Activated CD8-positive, alpha-beta T cell treated with anti-CD3 and anti-CD28 coated beads, Interleukin-2, amount 10 ng/mL, durations not matched to agents 7 days and 5 days (primary cell): ENCODE measurements at places on chromosomes 12 and 14. TPM values are rescaled to one million over a fixed set of nuclear protein-coding genes. Genes with fewer than 3 reads are reported as not detected.

E2F7 gene
- total RNA-seq, result 25.3 TPM

DNA sequence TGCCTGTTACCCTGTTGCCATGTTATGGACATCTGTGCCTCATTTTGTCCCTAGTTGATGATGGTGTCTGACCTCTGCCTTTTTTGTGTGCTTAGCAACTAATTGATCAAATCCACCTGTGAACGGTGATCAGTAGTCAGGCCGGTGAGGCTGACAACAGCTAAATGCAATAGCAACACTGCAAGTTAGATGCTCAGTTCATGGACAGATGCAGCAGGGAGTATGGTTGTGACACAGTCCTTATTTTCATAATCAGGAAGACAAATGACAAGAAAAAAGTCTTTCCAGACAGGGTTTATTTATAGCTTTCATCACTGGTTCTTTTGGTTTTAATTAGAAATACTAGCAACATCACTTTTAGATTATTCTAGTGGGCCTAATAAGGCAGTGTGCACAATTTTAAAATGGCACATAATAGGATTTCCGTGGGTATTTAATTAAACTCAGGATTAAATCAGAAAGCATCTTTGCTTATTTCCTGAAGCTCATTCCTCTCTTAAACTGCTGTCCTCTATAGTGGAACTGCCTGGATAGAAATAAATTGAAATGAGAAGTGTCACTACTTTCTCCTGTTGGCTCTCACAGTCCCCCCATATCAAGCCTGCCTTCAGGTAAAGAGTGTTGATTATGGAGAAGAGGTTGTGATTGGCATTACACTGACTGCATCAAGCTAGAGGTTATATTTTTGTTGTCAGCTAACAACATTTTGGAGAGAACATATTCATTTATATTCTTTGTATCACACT is 281.1 kb upstream of the NAV3 start:
- DNase-seq, result no peak

GRCh38 chr12:24742378-24742777 is 206.5 kb downstream of the BCAT1 start:
- peak; percentile 26 for DNase-seq

DNA sequence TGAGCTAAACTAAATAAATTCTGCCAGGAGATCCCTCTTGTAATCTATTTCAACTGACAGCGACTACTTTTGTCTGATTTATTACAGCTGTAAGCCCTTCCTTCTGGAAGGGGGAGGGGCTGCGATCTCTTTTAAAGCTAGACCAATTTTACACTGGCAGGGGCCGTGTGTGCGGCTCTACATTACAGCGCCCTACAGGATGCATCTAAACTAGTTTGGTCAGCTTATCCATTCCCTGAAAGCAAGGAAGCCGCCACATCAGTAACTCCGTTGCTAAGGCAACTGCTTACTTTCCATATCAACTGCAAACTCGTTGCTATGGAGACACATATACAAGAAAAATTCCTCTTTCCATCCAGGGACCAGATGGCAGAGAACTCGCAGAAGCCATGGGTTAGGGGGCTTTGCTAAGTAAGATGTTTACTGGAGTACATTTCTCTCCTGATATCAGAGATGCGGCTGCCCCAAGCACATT is 17.4 kb downstream of the FOXN3 start:
- no peak for DNase-seq

DNA sequence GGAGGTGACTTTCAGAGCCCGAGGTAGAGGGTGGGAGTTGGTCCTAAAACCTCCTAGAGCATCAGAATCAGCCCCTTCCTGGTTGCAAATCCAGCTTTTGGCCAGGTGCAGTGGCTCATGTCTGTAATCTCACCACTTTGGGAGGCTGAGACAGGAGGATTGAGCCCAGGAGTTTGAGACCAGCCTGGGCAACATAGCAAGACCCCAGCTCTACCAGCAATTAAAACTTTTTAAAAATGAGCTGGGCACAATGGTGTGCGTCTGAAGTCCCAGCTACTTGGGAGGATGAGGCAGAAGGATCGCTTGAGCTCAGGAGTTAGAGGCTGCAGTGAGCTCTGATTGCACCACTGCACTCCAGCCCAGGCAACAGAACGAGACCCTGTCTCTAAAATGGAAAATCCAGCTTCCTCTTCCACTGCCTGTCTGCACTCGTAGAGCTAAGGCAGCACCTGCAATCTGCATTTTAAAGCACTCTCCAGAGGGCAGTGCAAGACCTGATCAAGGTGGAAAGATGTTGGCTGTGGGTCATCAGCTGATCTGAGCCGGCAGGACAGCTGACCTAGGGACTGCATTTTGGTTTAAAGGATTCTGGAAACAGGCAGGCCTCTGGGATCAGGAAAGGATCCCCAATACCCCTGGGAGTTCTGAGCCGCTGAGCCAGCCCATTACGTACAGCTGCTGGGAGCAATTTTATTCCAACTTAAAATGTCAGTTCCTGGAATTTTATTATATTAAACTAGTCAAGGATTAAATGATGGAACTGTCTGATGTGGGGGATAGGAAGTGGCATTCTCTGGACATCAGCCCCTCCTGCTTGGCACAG is 1.8 kb upstream of the TESC start:
- DNase-seq, result no peak

DNA sequence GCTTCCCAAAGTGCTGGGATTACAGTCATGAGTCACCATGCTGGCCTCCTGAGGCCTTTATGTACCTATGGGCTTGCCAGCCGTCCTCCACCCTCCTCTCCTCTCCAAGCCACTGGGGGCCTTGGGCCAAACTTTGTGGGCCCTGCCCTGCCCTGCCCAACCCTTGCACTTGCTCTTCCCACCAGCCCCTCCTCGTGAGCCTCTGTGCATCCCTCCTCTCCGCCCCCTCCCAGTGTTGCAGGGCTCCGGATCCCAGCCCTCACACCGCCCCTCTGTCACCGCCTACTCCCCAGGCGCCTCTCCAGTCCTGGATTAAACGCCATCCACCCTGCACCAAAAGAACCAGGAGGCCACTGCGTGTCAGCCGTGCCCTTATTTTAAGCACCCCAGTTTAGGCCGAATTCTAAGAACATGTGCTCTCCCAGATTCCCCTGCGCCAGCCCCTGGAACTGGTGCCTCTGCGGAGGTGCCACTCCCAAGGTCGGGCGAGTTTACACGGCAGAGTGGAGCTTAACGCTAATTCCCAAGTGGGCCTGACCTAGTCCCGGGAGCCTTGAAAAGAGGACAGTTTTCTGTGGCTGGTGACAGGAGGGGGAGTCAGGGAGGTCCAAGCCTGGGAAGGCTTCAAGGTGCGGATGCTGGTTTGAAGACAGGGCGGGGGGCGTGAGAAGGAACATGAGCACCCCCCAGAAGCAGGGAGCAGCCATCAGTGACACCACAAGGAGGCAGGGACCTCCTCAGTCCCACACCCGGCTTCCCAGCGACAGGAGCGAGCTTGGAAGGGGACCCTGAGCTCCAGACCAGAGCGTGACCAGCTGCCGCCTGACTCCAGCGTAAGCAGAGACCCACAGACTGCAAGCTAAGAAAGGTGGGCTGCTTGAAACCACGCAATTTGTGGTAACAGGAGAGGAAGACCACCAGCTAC is 21.2 kb upstream of the CDCA4 start:
- DNase-seq, result no peak

ABCB9 gene
- 6.0 TPM for total RNA-seq

DNA sequence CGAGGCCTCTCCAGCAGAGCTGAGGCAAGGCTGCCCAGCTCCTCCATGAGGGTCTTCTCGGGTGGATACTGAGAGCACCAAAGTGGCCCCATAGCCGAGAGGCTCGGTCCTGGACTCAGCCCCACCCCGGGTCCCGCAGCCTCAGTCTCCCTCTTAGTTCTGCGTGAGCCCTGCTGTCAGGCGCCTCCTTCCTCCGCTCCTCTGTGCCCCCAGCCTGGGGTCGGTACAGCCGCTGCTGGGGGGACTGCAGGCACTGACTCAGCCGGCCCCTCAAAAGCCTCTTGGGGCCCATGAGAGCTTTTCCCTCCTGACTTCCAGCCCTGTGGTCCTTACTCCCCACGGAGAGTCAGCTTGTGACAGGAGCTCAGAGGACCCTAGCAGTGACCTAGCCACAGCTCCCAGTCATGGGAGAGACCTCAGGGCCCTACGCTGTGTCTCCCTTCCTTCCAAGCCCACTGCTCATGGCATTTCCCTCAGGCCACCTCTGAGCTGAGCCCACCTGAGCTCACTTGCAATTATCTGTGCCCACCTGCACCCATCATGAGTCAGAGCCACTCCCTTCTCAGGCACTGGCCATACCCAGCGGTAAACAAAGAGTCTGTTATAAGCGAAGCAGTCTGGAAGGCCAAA is 295.0 kb upstream of the RTL1 start:
- DNase-seq, result no peak

GRCh38 chr12:124493809-124494750 is 73.3 kb downstream of the NCOR2 start:
- DNase-seq, result peak; percentile 52

OR4E2 gene
- total RNA-seq, result not detected

- no peak for DNase-seq
Observed at GRCh38 chr12:26728205-26729050, 104.6 kb downstream of the ITPR2 start.

SERPINA12 gene
- not detected for total RNA-seq

DNA sequence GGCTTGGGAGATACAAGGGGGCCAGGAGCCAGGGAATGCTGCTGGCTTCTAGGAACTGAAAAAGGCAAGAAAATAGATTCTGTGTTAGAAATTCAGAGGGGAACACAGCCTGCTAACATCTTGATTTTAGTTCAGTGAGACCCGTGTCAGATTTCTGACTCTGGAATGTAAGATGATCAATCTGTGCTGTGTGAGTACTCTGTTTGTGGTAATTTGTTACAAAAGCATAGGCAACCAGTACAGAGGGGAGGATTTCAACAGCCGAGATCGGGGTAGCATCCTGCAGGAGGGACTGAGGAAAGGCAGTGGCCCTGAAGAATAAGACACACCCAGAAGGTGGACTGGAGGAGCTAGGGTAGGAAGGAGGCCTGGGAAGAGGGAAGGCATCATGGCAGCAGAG is 410.0 kb upstream of the CCDC196 start:
- DNase-seq, result no peak

DNA sequence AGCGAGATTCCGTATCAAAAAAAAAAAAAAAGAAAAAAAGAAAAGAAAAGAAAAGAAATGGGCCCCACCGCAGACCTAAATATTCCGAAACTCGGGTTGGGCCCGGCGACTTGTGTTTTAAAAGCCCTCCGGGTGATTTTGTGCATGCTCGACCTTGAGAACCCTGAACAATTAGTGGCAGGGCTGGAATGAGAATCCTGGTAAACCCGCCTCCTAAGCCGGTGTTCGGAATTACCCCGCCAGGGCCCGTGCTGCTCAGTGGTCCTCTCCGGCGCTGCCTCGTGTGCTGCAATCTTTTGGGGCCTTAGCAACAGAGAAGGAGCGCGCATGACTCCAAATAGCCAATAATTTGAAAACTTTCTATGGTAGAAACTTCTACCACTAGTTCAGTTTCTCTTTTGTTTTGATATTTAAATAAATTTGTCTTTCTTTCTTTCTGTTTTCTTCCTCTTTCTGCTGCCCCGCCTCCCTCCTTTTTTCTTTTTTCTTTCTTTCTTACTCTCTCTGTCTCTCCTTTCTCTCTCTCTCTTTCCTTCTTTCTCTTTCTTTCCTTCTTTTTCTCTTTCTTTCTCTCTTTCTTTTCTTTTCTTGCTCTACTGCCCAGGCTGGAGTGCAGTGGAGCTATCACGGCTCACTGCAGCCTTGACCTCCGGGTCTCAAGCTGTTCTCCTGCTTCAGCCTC is 1.5 kb upstream of the GALNT6 start:
- DNase-seq, result peak; percentile 57

- DNase-seq, result no peak
Observed at GRCh38 chr12:39464976-39465695, 22.2 kb upstream of the KIF21A start.

STAC3 gene
- total RNA-seq, result 9.9 TPM

DNA sequence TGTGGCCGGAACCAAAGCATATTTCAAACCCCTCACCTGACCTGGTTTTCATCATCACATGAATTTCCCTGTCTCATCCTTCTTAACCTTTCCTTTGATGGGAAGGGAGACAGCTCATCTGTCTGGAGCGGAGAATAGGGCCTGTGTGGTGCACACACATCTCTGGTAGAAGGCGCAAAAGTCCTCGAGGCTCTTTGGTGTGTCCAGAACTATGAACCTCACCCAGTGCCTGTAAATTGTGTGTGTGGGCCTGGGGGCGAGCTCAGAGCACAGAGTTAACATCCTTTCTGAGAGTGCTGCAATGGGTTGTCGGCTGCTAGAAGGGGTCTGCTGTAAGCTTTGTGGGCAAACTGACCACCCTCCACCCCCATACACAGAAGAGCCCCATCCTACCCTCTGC is 749 bp downstream of the GALNT6 start:
- no peak for DNase-seq

ESPL1 gene
- 126 TPM for total RNA-seq

- DNase-seq, result no peak
Observed at GRCh38 chr12:109126784-109127183, 10.4 kb downstream of the ACACB start.

PLCZ1 gene
- total RNA-seq, result not detected

- no peak for DNase-seq
Observed at GRCh38 chr12:124036171-124036598, 63.2 kb downstream of the ZNF664 start.

- no peak for DNase-seq
Observed at GRCh38 chr12:130806574-130806973, 32.5 kb downstream of the STX2 start.

- DNase-seq, result no peak
Observed at GRCh38 chr12:11765421-11765816, 115.9 kb downstream of the ETV6 start.

DNA sequence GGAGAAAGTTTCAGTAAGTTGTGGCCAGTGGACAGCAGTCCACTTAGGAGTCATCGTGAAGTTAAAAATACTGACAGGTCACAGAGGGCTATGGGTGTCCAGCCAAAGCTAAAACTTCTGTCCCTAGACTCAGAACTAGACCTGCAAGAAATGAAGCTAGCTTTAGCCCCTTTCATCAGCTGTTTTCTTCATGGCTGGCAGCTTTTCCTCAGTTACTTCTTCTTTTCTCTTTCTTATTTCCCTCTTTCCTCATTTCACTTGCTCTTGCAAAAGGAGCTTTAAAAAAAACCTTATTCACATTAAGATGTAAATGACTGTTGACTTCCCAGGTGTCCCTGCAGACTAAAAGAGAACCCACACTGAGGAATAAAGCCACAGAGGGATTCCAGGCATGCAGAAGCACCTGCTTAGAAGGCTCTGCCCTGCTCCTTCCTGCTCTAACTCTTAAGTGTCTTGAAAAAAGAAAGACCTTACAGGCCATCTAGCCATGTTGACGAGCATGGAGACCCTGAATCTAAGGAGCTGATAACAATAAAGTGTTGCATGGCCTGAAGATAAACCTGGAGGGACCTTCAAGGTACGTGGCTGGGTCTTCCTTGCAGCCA is 69.7 kb upstream of the CCND2 start:
- no peak for DNase-seq

- DNase-seq, result no peak
Observed at GRCh38 chr12:106331599-106331998, 25.9 kb upstream of the POLR3B start.

PCED1B gene
- 72.1 TPM for total RNA-seq

GRCh38 chr12:96215919-96216273 is 21.7 kb downstream of the ELK3 start:
- DNase-seq, result no peak
